ENCODE measurements at places on chromosomes 16 and 17.
A peak's percentile ranks its signal among the peaks of the same experiment; 100 is the strongest.

- no peak for DNase-seq
Observed at GRCh38 chr17:28371245-28372202, at the start of gene SARM1. TSS of gene SARM1 (plus strand) at chr17:28371694. CDS start at chr17:28372033, 339 bp downstream.

DNA sequence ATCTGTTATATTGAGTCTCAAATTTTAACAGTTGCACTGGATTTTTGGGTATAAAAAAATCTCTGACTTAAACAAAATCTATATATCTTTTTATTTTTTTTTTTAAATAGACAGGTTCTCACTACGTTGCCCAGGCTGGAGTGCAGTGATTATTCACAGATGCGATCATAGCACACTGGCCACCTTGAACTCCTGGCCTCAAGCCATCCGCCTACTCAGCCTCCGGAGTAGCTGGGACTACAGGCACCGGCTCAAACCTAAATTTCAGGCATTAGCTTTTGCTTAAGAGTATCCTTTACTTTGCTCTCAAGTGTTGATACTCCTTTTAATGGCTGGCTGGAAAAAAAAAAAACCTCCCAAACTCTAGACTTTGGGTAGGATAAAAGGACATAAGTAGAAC is 61.6 kb downstream of the RPGRIP1L start:
- DNase-seq, result no peak

GRCh38 chr16:87457061-87457611 is 35.7 kb downstream of the ZCCHC14 start:
- no peak for DNase-seq

DNA sequence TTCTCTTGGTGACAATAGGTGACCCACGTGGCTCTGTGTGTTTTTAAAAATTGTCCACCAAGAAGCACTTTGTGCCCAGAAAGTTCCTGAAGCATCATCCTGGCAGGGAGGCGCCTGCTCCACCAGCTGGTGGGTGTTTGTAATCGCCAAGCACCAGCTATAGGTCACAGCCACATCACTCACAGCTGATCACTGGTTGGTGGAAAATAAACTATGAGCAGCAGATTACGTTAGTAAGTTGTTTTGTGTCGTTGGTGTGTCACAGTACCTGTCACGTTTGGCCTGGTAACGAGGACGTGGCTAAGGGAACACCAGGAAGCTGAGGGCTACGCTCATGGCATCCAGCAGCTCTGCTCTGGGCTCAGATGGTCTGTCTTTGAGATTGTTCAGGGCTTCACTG is 10.1 kb downstream of the MRM3 start:
- no peak for DNase-seq

DNA sequence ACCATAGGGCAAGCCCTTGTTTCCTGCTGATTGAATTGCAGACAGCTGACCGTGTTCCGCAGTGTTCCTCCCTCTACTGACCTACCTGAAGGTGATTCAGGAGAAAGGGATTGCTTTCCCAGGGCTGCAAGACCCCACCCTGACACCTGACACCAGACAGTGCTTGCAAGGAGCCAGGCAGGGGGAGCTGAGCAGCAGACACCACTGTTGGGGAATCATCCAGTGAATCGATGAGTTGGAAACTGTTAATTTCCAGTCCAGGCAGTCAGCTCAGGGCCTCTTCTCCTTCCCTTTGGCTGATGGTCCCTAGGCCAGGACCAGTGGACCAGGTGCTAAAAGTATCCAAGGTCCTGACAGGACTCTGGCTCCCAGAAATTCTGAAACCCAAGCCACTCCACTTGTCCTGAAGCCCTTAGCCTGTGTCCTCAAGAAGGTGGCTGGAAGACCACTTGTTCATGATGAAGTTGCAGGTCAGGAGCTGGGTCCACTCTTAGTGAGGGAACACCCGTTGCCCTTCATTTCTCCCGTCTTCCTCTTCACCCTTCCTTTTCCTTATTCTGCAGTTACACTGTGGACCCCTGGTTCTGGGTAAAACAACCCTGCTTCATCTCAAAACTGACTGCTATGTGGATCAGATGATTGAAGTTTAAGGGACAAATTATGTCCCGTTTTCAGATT is 9.5 kb upstream of the UNK start:
- peak; percentile 14 for DNase-seq

DNA sequence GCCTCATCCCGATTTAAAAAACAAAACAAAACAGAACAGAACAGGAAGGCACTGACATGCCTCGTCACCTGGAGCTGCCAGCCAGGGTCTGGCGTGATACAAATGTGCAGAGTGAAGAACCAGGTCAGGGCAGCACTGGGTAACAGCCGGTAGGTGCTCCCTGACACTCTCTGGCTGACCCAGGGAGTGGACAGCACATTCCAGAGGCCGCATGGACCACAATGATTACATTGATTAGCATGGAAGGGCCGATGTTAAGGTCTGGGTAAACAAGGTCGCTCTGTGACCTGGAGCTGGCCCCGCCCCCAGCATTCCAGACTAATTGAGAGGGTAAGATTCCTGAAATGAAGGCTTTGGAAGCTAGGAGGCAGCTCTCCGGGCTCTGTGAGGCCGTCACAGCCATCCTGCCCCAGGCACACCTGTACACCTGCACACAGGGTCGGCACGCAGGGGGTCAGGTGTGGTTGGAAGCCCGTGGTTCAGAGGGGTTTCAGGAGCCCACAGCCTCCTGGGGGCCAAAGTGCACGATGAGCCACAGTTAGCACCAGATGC is 21.4 kb downstream of the PIEZO1 start:
- no peak for DNase-seq

DNA sequence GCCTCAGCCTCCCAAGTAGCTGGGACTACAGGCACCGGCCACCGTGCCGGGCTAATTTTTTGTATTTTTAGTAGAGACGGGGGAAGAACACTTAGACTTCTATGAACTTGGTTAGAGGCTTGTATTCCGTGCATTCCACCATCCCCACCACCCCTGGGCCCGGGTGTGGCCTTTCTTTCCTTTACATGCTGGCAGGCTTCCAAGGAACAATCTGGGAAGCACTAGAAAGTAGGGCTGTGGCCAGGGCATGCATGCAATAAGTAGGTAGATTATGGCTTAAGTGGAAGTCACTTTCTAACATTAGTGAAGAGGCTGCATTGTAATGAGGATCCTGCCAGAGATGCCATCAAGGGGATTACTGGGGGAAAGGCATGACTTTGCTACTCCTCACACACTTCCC is 171.6 kb downstream of the SHISA6 start:
- no peak for DNase-seq

DNA sequence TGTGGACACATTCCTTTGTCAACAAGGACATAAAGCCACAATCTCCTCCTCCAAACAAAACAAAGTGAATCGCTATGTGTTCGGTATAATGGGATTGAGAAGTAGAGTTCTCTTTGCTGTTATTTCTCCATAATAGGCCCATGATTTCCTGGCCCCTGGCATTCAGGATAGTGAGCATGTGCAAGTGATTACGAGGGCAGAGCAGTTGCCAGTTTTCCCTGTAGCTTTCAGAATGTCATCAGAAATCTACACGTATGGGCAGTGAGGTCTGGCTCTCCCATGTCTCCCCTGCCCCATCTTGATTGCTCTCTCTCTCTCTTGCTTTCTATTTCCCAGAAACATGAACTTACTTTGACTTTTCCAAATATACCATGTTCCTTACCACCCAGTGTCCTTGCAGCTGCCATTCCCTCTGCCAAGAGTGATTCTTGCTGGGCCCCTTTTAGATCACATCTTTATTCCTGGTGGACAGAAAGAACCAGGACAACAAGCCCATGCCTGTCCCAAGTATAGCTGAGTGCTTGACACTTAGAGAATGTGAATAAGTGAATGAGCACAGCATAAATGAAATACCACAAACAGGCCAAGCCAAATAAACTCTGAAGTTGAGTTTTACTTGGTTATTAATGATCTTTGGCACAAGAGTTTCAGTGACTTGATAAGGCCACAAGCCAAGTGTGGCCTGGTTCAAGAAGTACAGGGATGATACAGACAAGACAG is 273.1 kb downstream of the CDH13 start:
- DNase-seq, result no peak

- peak; percentile 86 for DNase-seq
Observed at GRCh38 chr16:85137323-85138072, 25.2 kb upstream of the CIBAR2 start.

DNA sequence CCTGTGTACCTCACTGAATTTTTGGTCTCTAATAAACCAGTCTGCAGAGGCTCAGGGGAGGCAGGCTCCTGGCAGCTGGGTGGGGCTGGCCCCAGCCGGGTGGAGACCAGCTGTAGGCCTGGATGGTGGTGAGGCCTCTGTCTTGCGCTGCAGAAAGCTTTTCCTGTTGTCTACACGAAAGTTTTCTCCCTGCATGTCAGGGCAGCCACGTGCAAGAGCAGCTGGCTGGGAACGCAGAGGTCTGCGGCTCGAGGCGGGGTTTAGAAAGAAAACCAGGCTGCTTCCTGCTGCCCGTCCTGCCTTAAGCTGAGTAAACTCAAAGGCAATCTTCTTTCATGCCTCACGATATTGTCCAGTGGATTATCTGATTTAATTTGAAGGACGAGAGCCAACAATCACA is 2.4 kb downstream of the SERPINF1 start:
- DNase-seq, result peak; percentile 62

DNA sequence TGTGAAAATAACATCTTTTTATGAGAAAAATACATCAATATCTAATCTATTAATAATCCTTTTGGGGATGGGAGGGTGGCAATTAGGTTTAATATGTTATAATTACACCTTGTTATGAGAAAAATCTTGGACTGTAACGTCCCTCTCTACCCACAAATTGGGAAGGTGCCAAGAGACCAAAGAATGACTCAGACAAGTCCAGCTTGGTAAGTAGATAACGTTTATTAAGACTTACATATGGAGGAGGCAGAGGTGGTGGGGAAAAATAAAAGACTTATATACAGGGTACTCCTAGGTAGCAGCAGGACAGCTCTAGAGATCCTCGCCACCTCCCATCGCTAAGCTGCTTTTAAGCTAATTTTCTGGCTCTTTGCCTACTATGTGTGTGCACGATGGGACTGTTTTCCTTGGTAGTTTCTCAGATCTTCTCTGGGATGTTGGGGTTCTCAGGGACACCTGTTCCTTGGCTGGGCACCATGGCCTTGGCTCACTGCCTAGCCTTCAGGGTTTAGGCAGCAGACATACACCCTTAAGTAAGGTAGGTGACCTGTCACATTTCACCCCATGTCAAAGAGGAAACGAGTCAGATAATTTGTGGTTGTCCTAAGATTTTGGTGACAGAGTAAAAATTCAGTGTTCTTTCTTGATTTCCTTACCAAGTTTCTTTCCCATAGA is 31.5 kb downstream of the RBL2 start:
- no peak for DNase-seq

GRCh38 chr16:49608779-49609178 is 235.2 kb downstream of the C16orf78 start:
- no peak for DNase-seq

DNA sequence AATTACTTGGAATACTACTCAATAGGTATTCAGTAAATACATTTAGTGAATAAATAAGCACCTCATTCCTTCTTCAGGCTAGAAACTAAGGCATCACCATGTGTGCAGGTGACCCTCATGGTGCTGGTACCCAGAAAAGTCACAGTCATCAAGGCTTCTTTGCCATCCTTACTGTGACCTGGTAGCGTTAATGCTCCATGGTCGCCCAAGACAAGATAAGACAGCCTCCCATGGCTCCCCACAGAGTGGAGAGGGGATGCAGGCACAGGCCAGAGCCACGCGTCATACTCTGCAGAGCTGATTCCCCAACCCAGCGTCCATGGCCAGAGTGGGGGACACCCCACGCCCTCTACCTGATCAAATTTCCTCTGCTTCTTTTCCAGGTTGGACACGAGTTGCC is 73.8 kb downstream of the NDE1 start:
- no peak for DNase-seq

DNA sequence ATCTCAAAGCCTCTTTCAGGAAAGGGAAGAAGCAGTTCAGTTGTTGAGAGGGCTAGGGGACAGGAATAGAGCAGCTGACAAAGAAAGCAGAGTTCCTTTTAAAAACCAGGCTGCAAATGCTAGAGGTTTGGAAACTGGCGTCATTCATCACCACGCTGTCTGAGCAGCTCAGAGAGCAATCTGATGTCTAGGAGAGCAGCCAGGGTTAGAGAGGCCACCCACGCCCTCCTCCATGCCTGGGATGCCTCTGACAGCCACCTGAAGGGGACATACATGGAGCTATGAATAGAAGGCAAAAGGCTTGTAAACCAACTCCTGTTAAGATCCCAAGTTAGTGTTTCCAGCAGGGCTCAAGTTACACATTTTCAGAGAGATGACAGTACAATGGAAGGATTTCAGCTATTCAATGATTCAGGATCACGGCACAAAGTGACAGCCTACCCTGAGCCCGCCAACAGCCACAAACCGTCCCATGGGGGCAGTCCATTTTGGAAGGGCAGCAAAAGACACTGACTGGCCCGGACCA is 12.4 kb downstream of the RAB5C start:
- DNase-seq, result peak; percentile 37

DNA sequence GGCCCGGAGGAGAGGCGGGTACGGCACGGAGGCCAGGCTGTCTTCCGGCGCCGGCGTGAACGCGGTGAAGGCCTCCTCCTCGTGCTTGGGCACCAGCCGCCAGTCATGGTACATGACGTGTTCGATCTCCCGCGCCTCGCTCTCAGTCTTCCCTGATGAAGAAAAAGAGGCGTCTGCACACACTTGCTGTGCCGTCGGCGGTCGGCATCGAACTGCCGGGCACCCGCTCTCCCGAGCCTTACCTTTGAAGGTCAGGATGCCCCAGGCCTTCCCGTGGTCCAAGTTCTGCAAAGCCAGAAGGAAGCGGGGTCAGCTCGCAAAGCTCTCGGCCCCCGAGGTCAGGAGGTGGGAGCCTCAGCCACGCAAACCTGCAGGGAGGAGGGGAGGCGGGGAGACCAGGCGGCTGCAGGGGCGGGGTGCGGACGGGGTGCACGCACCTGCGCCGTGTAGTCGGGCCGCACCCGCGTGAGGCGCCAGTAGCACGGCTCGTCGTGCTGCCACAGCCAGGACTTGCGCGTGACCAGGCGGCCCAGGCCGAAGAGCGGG is at the start of gene EME2:
Gene EME2, plus strand, starts transcription at position 449 of the 546 bp plus-strand sequence. CDS start 418 bp downstream, outside the sequence.
- peak; percentile 7 for DNase-seq

GRCh38 chr17:19992803-19993713 is 15.4 kb upstream of the AKAP10 start:
- DNase-seq, result peak; percentile 84

DNA sequence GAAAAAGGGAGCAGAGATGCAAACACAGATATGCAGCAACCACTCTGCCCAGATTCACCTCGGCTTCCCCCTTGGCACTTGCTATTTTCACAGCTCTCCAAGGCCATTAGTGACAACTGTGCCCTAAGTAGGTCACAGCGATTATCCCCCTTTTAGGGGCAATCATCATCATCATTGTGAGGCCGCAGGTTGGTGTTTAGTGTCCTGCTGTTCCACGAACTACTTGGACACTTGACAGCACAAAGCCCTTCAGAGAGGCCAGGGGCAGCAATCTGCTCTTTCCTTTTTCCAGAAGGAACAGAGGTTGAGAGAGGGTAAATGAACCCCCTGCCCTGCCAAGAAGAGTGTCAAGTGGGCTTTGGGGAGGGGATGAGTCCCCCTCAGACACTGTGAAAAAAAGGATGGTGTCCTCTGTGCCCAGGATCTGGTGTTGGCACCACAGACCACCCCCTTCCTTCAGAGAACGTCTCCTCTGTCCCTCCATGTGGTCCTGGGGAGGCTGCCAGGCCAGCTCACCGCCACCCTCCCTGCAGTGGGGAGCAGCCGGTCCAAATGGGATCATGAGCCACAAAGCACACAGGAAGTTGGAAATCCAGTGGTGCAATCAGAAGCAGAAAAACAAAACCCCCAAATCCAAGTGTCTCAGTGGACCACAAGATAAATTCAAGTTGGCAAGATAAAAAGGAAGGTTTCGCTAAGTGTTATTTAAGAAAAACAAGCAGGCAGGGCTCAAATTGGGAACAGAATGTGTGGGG is 78.4 kb upstream of the MED9 start:
- DNase-seq, result no peak
